ENCODE measurements at places on chromosomes 6 and 20.

- DNase-seq, result no peak
Measured at GRCh38 chr6:20203561-20204511, 8.4 kb downstream of the MBOAT1 start.

DNA sequence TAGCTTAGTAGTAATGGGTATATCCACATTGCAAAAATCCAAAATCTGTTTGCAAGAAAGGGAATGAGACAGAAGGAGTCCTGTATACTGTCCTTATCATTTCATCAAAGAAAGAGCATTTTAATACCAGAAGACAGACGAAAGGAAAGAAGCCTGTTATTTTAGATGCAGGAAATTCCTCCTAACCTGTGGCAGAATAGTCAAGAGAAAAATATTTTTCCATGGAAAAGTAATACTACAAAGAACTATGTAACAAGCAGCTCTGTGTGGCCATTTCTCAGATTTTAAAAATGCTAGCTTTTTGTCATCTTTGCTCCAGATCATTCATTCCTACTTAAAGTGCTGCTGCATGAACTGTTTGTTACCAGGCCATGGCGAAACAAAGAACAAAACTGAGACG lies 72.9 kb upstream of the SCP2D1 start:
- no peak for DNase-seq

DNA sequence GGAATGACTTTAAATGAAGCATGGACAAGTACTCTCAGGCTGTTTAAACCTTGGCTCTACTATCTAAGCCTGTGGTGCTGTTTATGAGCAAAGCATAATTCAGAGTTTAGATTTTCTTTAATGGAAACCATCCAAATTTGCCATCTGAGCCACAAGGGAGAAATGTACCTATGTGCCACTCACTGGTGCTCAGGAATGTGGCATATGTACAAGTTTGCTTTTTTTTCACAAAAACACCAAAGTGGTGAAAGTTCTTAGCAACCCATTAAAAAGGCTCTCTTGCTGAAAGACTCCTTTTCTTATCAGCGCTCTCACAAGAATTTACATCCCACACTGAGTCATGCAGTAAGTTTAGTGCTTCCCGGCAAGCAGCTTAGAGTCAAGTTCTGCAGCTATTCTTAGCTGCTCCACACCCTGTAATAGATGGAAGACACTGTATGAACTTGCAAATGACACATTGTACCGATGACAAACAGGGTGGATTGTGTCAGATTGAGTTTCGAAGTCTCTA lies 57.3 kb upstream of the MLIP start:
- peak; percentile 79 for DNase-seq

DNA sequence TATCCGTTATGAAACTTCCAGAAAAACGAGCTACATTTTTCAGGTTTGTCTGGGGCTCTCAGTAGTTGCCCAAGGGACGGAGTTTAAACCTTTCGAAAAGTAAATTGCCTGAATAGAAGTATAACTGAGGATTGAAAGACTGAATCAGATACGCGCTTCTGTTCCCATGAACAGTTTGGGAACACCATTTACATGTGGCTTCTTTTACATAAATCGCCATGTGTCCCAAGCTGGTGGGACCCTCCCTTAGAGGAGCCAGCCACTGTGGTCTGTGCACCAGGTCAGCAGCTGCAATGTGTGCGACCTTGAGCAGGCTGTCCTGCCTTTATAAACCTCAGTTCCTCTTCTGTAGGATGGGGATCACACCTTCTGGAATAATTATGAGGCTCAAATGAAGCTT lies 11.0 kb downstream of the ENTPD6 start:
- no peak for DNase-seq

GRCh38 chr6:87742106-87742505 lies 40.1 kb upstream of the AKIRIN2 start:
- no peak for DNase-seq

DNA sequence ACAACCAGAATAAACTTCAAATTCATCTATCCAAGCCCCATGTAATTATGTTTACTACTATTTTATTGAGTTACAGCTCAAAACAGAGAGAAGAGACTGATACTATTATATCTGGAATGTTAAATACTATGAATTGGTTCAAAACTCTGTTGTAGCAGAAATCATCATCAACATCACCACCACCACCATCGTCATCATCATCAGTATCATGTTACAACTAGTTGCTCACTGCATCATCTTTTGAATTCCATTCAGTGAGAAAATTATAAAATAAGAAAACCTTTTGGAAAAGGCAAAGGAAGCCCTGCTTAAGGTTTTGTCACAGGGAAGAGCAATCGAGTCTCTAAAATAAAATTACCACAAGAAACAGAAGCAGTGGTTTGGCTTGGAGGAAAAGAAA lies 36.2 kb upstream of the THEMIS start:
- no peak for DNase-seq

GRCh38 chr20:44133424-44133823 lies 53.6 kb downstream of the JPH2 start:
- DNase-seq, result no peak
